ENCODE measurements at places on chromosomes 12 and 14.

- DNase-seq, result no peak
Observed at GRCh38 chr12:62903151-62903550, 31.8 kb downstream of the PPM1H start.

DNA sequence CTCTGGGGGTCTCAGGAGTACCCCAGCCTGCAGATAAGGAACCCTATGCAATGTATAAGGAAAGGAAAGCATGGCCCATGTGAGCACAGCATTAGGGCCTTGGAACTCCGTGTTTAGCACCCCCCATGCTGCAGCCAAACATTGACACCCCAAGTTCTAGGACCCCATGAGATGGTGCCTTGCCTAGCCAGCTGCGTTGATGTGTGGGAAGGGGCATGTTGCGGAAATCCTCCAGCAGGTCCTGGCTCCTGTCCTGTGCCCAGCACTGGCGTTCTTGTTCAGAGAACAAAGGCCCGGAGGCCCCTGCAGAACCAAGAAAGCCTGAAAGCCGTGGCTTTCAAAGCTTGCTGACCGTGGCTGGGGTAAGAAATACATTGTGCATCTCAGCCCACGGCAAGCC, 99.4 kb upstream of the DIO3 start:
- DNase-seq, result no peak

DNA sequence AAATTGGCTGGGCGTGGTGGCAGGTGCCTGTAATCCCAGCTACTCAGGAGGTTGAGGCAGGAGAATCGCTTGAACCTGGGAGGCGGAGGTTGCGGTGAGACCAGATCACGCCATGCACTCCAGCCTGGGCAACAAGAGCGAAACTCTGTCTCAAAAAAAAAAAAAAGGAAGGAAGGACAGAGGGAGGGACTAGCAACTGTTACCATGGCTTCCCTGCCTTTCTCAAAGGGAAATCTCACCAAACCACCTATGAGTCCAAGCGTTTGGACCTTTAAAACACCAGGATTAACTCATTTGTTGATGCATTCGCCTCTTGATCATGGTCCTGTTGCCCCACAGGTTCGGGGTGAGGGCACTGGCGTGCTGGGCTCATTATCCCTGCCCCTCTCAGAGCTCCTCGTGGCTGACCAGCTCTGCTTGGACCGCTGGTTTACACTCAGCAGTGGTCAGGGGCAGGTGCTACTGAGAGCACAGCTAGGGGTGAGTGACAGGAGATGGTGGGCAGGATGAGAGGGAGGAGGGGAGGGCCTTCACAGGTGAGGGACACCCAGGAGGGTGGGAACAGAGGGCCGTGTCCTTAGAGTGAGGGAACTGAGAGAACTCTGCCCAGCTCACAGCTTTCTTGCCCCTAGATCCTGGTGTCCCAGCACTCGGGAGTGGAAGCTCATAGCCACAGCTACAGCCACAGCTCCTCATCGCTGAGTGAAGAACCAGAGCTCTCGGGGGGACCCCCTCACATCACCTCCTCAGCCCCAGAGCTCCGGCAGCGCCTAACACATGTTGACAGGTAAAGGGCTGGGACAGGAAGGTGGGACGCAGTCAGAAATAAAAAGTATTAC, 10.2 kb upstream of the MYL6B start:
- no peak for DNase-seq

DNA sequence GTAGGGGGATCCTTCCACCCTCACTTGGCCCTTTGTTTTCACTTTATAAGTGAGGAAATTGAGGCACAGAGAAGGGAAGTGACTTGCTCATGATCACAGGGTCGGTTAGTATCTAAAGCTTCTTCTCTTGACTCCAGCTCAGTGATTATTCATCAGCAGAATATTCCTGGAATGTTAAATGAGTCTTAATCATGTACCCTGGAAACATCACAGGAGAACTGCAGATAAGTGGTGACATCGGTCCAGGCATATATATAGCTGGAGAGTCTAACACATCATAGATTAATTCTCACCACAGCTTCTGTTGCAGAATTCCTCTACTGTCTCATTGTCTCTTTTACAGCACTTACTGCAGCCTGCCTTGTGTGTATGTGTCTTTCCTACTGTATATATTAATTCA, 69.9 kb downstream of the PAH start:
- DNase-seq, result no peak

DNA sequence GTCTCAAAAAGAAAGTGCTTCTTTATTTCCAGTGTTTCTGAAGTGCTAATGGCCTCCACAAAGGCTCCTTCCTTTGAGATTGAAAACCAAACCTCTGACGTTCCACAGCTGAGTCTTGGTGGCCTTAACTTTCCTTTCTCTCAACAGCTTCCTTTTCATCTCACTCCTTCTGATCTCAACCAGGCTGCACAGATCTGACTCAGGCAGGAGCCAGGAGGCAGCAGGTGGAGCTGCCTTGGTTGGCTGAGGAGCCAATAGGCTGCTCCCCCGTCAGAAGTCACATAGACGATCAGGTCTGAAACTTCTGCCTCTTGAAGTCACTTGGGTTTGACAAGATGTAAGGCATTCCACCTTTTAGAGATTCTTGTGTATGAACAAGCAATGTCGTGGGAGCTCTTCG, 9.1 kb upstream of the KCNA5 start:
- no peak for DNase-seq

DNA sequence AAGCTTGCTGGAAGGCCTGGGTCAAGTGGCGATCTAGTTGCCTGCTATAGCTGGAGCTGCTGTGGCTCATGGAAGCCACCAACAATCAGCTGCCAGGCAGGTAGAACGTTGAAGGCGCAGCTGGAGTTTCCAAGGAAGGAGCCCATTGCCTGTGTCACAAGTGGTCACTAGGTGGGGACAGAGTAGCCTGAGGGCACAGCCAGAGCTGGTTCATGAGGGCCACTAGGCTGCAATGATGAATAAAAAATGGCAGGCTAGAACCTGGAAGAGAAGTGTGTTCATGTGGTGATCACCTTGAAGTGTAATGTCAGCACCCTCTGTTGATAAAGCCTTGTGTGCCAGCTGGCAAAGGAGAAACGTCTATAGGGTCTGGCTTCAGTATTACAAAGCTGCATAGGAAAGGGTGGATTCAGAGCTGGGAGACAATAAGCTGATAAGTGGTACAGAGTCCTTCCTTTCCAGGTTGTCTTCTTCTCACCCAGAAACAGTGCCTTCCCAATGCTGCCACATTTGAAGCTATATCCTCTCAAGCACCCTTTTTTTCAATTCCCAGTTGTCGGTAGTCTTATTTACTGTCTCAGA, 165.8 kb downstream of the EMP1 start:
- no peak for DNase-seq

DNA sequence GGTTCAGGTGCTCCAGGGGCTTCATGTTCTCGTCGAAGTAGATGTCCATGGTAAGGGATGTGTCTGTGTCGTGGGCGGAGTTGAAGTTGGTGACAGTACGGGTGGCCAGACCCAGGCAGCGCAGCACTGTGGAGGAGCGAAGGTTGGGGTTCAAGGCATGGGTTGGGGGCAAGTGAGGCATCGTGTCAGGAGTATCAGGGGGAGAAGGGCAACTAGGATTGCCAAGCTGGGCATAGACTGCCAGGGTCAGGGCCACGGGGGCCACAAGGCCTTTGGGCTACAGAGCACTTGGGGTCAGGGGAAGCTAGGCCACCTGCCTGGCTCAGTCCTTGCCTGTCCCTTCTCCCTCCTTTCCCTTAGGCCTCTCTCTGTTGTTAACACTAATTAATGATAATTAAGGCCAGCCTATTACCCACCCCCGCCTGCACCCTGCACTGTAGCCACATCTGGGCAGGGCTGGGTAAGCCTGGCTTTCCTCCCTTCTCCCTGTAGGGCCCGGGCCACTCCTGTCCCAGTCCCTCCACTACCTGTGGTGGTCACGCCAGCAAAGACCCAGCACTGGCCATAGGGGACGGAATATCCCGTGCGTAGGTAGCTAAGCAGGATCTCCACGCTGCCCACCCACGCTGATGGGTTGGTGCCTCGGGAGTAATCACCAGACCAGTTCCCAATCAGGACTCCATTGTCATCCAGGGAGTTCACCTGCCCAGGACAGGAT, 4.3 kb downstream of the TGM1 start:
- DNase-seq, result no peak

DNA sequence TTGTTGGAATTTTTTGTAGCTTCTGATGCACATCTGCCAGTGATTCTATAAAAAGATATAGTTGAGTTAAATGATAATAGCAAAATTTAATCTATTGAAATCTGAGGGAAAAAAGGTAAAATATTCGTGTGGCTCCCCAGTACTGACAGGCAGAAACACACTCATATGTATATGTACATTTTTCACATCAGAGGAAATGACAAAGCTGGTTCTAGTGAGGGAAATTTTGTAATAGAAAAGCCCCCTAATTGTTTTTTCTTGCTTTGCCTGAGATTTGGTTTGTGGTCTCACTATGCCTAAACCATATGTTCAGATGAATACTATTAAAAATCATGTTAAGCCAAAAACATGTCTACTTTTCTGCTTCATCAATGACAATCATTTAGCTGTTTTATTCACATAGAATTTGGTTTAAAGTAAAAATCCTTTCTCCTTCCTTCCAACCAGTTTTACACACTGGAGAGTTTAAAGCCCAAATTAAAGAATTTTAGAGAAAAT, 203.5 kb downstream of the ANO6 start:
- no peak for DNase-seq

DNA sequence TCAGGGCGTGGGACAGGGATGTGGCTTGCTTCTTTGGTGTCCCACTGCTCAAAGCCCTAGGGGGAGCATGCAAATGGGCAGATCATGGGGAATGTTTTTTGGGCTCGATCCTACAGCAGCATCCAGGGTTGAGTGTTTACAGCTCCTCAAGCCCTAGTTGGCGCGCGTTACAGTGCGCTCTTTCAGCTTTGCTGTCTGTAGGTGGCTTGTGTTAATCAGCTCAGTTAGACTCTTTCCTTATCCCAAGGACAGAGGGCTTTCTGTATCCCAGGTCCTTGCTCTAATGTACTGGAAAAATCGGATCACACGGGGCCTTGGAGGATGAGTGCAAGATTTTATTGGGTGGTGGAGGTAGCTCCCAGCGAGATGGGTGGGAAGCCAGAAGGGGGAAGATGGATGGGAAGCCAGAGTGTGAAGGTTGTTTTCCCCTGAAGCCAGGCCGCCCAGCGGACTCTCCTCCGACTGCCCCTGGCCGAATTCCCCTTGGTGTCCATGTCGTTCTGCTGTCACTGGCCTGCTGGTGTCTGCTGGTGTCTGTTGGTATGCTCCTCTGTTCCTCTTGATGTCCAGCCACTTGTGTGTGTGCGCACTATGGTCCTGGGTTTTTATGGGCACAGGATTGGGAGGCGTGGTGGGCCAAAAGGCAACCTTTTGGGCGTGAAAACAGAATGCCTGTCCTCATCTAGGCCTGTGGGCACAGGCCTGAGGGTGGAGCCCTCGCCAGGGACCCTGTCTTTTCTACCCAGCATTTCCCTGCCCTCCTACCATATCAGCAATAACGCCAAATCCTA, 10.7 kb upstream of the TXNRD1 start:
- no peak for DNase-seq

GRCh38 chr14:103317976-103318580, 16.0 kb upstream of the EIF5 start:
- no peak for DNase-seq

GRCh38 chr12:114003286-114003685, 37.2 kb upstream of the RBM19 start:
- no peak for DNase-seq
